ENCODE measurements at places on chromosomes 11 and 22.

GRCh38 chr11:41786087-41786486, 326.6 kb upstream of the LRRC4C start:
- DNase-seq: no peak

- no peak for DNase-seq
Measured at GRCh38 chr11:93536101-93536861, 6.9 kb downstream of the SMCO4 start.

DNA sequence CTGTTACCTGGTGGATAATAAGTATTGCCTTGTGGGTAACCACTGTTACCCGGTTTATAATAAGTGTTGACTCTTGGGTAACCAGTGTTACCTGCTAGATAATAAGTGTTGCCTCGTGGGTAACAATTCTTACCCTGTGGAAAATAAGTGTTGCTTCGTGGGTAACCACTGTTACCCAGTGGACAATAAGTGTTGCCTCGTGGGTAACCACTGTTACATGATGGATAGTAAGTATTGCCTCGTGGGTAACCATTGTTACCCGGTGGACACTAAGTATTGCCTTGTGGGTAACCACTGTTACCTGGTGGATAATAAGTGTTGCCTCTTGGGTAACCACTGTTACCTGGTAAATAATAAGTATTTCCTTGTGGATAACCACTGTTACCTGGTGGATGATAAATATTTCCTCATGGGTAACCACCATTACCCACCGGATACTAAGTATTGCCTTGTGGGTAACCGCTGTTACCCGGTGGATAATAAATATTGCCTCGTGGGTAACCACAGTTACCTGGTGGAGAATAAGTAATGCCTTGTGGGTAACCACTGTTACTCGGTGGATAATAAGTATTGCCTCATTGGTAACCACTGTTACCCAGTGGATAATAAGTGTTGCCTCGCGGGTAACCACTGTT, 8.7 kb upstream of the NXPE4 start:
- DNase-seq: no peak

GRCh38 chr22:25023879-25024278, 71.4 kb downstream of the KIAA1671 start:
- DNase-seq: no peak

- no peak for DNase-seq
Measured at GRCh38 chr11:74849525-74850391, 99.1 kb downstream of the XRRA1 start.

DNA sequence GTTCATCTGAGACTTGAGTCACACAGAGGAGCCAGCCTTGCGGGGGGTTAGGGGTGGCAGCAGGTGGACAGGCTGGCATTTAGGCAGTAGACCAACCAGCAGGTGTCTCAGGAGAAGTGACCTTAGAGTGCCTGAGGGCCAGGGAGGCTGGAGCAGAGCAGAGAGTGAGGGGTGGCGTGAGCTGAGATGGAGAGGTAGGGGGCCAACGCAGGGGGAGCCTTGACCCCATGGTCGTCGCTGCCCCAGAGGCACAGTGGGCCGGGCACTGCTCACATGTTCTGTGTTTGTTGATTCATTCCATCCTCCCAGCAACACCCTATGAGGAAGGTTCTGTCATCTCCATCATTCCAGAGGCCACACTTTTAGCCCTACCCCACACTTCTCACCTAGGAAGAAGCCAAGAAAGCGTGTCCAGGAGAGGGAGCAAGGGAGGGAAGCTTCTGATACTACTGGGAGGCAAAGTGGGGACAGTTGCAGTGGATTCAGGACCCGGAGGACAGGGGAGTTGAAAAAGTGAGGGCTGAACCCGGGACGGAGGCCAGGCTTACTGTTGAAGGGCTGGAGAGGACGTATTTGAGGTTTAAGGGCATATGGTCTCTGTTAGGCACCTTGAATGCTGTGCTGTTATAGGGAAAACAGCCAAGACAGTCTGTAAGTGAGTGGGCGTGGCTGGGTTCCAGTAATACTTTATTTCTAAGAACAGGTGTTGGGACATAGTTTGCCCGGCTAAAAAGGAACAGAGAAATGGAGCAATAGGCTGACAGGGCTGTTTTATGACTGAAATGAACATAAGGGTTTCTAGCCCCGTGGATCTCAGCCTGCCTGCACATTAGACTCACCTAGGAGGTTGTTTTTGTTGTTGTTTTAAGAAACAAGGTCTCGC, 7.3 kb downstream of the SART1 start:
- DNase-seq: no peak

DNA sequence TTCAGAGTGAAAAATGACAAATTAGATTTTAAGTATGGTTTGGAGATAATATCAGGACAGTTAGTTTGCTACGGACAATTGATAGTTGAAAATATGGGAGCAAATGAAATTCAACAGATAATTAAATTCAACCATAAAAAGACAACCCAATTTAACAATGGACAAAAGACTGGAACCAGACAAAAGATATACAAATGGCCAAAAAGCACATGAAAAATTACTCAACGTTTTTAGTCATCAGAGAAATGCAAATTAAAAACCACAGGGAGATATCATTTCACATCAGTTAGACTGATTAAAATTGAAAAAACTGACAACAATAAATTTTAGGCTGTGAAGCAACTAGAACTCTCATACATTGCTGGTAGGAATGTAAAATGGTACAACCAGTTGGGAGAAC, 27.2 kb downstream of the SIK2 start:
- no peak for DNase-seq

DNA sequence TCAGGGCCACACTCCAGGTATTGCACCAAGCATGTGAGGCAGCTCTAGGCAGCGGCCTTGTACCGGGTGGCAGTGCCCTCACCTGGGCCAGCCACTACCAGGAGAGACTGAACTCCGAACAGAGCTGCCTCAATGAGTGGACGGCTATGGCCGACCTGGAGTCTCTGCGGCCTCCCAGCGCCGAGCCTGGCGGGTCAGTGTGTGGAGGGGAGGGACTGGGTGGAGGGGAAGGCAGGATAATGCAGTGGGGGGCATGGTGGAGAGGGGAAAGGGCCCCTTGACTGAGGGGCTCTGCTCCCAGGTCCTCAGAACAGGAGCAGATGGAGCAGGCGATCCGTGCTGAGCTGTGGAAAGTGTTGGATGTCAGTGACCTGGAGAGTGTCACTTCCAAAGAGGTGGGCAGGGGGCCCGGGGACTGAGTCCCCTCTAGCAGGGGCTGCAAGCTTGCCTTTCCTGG, 4.2 kb downstream of the SSH3 start:
- no peak for DNase-seq

GRCh38 chr11:69558519-69558941, 77.1 kb downstream of the LINC01488 start:
- peak; percentile 7 for DNase-seq

DNA sequence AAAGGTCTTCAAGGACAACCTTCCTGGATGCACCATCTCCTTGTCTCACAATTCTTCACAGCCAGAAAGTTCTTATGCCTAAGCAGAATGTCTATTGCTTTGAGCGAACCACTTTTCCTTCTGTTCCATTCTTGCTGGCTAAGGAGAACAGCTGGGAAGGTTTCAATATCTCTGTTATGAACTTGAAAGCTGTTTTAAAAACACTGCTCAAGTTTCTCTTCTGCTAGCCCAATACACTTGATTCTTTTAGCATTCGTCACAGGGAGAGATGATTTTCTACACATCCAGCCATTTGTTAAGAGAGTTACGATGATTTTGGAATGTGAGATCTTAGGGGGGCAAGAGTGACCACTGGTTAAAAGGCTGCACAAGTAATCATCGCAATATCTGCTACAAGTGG, 249.3 kb downstream of the KIRREL3 start:
- no peak for DNase-seq

DNA sequence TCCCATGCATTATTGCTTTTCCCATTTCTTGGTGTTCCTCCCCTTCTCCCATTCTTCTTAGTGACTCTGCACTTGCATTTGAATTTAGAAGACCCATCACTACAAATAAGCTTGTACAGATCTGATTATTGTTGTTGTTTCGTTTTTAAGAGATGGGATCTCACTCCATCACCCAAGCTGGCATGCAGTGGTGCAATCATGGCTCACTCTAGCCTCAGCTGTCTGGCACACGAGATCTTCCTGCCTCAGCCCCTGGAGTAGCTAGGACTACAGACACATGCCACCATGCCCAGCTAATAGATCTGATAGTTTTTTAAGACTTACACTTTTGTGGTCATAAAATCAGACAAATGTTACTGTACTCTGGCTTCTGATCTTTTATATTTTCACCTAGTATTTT, 252.1 kb downstream of the DDX10 start:
- DNase-seq: no peak

- no peak for DNase-seq
Measured at GRCh38 chr11:46658259-46658658, 40.9 kb downstream of the ATG13 start.

DNA sequence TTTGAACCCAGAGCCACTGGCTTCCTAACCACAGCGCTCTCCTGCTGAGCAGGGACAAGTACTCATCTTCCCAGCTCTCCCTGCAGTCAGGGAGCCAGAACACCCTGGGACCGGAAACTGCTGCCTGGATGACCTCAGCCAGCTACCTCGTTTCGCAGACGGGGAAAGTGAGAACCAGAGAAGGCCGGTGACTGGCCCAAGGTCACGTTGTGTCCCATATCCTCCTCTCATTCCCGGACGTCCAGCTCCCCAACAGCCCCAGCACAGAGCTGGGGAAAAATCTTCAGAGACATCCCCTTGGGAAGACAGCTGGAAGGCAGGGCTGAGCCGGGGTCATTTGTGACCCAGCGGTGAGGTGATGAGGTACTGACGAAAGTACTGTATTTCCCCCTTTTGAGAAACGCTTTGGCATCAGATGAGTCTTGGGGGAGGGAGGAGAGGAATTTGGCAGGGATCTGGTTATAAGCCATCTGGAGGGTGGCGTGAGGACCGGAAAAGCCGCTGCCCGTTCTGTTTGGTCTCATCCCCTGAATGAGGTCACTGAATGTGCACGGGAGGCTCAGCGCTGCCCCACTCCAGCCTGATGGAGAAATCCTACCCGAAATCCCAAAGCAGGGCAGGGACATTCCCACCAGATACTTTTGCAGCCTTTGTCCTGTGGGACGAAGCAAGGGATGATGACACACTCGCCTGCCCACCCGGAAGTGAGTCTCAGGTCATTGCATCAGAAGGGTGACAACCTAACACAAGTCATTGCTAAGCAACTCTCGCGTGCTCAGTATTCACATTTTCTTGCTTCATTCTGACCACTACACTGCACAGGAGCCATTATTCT, 41.1 kb downstream of the LIF start:
- no peak for DNase-seq

- no peak for DNase-seq
Measured at GRCh38 chr11:37857726-37858125, 1259.7 kb upstream of the RAG2 start.

DNA sequence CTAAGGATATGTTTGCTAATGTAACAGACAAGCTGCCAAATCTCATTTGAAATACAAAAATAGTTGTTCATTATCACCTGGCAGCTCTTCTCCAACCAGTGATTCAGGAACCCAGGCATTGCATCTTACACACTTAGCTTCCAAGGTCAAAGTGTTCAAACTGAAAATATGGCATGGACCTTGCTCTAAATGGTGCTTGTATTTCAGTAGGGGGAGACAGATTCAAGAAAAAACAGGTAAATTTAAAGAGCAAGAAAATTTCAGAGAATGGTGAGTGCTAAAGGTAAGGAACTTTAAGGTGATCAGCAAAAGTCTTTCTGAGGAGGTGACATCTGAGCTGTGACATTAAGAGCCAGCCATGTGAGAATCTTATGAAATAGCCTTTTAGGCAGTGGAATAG, 82.8 kb upstream of the E2F8 start:
- no peak for DNase-seq

GRCh38 chr11:70671083-70671482, 272.8 kb downstream of the CTTN start:
- no peak for DNase-seq

- no peak for DNase-seq
Measured at GRCh38 chr22:31715147-31715778, 34.7 kb downstream of the PRR14L start.

DNA sequence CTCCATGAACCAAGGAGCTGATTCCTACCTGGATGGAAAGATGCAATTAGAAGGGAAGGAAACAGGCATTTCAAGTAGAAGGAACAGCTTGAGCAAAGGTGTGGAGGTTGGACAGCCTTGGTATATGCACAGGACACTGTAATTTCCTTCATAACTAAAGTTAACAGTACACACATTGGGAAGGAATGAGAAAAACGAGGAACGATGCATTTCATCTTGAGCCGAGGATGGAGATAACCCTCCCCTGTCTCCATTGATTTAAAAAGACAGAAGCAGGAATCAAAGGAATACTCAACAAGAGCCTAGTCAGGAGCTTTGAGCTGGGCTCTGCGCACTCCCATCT, 2.3 kb upstream of the PRG2 start:
- DNase-seq: no peak

GRCh38 chr11:33480626-33481025, 220.0 kb downstream of the C11orf91 start:
- DNase-seq: no peak

DNA sequence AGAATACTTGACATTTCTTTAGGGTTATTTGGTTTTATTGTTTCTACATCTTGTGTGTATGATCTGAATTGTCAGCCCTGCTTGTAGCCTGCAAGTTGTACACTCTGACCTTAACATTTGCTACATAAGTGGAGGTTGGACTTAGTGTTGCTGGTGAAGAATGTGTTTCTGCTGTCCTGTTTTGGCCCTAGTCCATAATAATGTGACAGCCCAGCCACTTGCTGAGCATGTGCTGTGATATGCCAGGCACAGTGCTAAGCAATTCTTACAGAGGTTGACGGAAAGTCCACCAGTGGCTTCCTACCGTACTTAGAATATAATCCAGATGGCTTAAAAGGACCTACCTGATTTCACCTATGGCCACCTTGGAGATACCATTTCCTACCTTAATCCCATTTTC, 526.6 kb downstream of the NELL1 start:
- DNase-seq: no peak

DNA sequence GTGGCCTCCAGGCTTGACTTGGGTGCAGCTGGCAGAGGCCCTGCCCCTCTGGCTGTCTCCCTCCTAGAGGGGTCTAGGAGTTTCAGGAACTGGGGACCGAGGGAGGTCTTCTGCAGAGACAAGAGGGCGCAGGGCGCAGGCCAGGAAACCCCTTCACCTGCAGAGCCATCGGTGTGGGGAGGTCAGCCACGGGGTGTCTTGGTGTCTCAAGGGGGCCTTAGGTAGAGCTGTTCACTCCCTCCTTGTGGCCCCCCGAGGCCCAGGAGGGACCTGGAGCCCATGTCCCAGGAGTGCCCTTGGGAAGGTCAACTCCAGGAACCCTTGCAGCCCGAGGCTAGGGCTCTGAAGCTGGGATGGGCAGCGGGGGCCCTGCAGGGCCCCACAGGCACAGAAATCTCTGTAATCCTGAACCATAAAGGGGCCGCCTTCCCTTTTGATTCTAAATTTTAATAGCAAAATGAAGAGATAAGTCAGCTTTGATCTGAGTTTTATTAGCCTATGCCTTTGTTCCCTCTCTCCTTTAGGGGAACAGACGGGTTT, 31.4 kb upstream of the TH start:
- no peak for DNase-seq
